ENCODE measurements at places on chromosomes 16 and 17.

GRCh38 chr16:11744075-11744470 is 1.4 kb upstream of the TXNDC11 start:
- no peak for DNase-seq

- DNase-seq = peak; percentile 88
Observed at GRCh38 chr17:79739148-79740062, 8.7 kb downstream of the ENPP7 start.

DNA sequence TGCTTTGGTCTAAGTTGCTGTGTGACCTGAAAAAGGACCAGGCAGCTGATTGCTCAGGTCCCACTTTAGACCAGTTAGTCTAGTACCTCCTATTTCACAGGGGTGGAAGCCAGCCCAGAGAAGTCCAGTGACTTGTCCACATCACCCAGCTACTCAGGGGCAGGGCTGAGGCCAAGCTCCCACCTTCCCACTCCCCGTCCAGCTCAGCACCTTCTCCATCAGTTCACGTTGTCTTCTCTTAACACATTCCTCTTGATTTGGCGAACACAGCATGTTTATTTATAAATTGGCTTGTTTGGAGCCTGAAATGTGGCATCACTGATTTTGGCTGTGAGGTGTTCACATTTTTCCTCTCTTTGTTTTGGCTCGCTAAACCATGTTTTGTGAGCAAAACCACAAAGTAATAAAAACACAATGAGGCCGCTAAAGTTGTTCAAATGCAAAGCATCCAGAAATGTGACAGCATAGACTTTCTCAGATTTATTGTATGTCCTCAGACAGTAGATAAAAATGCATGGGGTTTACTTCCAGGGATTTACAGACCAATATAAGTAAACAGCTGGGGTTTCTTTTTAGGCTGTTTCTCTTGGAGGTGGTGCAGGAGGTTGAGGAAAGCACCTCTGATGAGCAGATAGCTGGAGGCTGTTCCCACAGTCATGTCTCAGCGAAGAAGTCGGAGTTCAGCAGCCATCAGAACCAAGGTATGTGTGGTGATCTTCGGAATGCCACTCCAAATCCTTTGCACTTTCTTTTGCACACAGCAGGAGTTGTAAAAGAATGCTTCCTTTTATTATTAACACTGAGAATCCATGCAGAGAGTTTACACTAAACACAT is 88.4 kb downstream of the PLXDC1 start:
- no peak for DNase-seq

DNA sequence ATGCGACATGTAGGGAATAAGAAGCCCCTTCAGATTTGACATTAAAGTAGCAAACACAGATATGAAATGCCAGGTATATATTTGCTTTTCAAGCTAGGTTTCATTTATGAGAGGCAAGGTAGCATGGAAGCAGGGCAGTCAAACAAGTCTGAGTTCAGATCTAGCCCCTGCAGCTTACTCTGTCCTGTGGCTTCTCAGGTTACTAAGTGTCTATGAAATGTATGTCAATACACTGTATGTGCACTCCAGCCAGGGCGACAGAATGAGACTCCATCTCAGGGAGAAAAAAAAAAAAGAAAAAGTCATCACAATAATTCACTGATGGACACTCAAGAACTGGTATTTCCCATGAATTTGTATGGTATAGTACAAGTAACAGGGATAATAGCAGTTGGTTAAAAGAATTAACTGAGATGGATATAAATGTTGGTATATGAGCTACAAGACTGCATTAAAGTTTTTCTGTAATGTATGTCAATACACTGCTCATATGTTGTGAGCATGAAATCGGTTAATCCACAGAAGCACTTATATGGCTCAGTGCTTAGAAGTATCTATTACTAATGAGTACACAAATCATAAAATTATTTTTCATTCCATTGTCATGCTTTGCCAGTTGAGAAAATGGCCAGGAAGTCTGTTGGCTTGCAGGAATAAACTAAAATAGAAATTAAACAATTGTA is 2.9 kb upstream of the WSB1 start:
- no peak for DNase-seq

GRCh38 chr17:29677221-29677791 is 54.6 kb upstream of the CORO6 start:
- DNase-seq = no peak

DNA sequence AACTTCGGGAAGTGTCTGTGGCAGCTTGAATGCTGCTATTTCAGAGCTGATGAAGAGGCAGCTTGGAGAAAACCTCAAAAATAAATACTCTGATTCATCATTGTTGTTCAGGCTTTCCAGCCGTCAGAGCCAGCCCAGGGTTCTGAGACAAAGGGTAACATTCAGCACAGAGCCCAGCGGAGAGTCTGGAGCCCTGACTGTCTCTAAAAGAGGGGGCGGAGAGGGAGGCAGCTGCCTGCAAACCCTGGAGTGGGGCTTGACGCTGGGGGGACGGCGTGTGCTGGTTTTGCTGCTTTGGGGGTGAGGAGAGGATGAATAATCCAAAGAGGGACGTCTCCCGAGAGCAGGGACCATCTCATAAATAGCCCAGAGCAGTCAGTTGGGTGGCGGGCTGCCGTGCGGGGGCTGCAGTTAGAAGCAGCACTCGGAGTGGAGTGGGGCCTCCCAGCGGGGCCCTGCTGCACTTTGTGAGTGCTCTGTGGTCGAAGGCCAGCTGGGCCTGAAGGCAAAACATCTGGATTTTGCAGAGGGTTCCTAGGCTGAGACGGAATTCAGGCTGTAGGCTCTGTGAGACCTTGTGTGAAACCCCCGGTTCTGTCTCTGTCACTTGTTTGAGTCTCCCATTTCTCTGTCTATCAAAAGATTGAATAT is 237.8 kb downstream of the PRKCA start:
- DNase-seq = peak; percentile 47

DNA sequence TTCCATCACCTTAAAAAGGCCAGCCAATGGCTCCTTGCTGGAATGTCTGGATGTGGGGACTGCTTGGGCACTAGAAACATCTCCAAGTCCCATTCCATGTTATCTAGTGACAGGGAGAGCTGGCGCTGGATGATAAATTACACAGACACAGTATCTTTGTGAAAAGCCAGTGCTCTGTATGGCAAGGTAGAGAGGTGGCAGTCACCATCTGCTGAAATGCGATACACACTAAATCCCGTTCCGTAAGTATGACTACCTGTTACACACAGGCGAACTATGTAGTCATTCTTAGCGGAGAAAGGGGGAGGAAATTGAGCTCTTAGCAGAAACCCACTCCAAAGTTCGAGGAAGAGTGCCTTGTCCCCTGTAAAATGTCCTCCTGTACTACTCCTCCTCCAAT is 81.0 kb upstream of the MYOCD start:
- DNase-seq = no peak
